ENCODE measurements at places on chromosomes 12 and 14. TPM values are rescaled to one million over a fixed set of nuclear protein-coding genes. Genes with fewer than 3 reads are reported as not detected.

- DNase-seq: no peak
These were observed 381.6 kb downstream of the FOXG1 start for GRCh38 chr14:29148221-29148620.

SLC7A7 gene
- 7.5 TPM for polyA plus RNA-seq

DNA sequence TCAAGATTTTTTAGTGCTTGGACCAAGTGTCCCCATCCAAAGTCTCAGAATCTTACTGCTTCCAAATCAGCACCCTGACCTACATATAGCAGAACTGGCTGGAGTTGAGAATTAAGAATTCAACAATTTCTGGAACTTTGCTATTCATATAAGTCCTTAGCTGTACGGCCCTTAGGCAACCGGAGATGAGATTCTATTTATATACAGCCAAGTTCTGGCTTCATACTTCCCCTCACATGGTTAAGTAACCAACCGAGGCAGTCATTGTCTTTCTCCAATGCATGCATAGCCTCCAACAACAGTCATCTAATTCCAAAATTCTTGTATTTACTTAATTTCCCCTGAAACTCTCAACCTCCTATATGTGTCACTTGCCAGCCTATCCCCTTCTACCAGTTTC lies 76.6 kb downstream of the SINHCAF start:
- DNase-seq: no peak

DNA sequence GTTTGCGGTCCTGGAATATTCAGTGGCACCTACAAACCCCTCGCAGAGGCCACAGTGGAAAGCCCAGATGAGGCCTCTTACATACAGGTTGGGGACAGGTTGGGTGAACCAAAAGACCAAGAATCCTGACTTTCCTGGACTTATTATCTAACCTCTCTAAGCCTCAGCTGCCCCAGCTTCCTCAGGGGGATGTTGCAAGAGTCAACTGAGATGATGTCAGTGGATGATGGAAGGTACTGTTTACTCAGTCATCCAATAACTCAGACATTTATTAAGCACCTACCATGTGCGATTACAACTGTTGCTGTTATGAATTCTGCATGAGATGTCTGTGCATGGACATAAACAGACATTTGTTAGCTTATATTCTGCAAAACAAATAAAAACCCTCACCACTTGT lies 72.8 kb downstream of the RFX4 start:
- no peak for DNase-seq

GRCh38 chr12:127911291-127911690 lies 355.7 kb upstream of the TMEM132C start:
- no peak for DNase-seq

DNA sequence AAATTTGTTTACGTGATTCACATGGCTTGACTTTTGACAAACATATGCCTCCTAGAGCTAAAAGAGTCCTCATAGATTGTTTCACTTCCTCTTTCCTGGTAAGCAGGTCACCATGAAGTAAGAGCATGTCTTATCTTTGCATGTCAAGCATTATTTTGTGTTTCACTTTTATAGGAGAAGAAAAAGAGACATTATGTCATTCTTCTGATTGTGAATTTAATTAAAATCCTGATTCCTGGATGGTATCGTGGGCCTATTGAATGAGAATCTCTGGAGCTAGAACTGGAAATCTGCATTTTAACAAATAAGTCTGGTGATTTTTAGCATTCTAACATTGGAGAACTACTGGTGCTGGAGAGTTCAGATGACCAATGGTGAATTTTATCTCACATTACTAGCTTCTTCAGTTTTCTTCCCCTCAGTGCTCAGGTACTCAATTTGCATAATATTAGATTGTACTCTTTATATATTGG lies 218.6 kb upstream of the ATP2B1 start:
- no peak for DNase-seq

GRCh38 chr12:127726671-127727315 lies 540.2 kb upstream of the TMEM132C start:
- no peak for DNase-seq

GRCh38 chr12:116183741-116184141 lies 93.8 kb downstream of the MED13L start:
- no peak for DNase-seq

GRCh38 chr14:53126731-53127130 lies 26.4 kb downstream of the DDHD1 start:
- DNase-seq: no peak

DNA sequence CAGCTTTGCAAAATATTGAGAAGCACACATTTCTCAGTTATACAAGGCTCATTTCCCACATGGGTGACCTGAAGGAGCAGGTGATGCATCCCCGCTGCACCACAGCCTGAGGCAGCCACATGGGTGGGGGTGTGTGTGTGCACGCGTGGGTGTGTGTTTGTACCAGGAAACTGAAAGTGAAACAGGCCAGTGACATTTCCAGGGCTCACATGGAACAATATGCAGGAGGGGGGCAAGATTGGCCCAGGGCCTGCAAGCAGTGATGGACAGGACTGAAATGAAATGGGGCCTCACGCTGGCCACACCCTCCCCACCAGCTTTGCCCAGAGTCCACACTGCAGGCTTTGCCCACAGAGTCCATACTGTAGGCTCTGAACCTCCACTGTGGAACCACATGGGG lies 154.2 kb upstream of the PARP11 start:
- DNase-seq: no peak

GRCh38 chr12:124402248-124403066 lies 107.6 kb downstream of the RFLNA start:
- no peak for DNase-seq

GRCh38 chr12:1465990-1466389 lies 128.4 kb downstream of the FBXL14 start:
- no peak for DNase-seq

ANO2 gene
- polyA plus RNA-seq: not detected

RNASE7 gene
- polyA plus RNA-seq: not detected

VRTN gene
- not detected for polyA plus RNA-seq

Measured in AG04450 (cell line).